HFFc6 (cell line): ENCODE measurements at places on chromosomes 4 and X.

- DNase-seq = no peak
Measured at GRCh38 chr4:16055471-16055870, 28.4 kb downstream of the PROM1 start.

DNA sequence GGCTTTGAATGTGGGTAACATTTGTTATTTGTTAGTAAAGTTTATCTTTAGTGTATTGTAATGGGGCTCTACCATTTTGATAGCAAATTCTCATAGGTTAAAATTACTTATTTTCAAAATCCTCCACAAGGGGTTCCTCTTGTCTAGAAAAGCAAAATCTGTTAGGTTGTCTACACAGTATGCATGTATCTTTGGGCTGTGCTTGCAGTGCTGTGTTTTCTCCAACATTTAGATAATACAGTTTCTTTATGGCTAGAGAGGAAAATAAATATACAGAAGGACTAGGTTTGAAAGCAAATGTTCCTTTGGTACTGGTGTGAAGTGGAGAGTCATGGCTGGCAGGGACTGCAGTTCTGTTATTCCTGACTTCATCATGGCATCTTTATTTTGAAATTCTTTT lies 40.3 kb downstream of the POLR2B start:
- DNase-seq = no peak

GRCh38 chr4:1019729-1020470 lies 8.5 kb downstream of the FGFRL1 start:
- DNase-seq = no peak

GRCh38 chr4:79585330-79585729 lies 177.3 kb upstream of the GK2 start:
- DNase-seq = no peak

DNA sequence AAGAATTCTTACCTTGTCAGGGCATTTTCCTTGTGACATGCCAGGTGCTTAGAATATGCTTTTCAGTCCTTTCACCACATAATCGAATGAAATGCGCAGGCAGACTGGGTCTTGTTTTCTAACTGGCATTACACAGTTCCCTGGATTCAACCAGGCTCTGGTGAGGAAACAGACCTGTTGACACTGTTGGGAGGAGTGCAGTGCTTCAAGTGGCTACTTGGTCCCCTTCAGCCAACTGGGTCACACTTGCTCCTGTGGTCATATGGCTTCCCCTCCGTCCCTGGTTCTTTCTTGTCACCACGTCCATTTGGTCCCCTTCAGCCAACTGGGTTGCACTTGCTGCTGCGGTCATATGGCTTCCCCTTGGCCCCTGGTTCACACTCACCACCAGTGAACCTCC lies 9.7 kb downstream of the SMIM20 start:
- no peak for DNase-seq

DNA sequence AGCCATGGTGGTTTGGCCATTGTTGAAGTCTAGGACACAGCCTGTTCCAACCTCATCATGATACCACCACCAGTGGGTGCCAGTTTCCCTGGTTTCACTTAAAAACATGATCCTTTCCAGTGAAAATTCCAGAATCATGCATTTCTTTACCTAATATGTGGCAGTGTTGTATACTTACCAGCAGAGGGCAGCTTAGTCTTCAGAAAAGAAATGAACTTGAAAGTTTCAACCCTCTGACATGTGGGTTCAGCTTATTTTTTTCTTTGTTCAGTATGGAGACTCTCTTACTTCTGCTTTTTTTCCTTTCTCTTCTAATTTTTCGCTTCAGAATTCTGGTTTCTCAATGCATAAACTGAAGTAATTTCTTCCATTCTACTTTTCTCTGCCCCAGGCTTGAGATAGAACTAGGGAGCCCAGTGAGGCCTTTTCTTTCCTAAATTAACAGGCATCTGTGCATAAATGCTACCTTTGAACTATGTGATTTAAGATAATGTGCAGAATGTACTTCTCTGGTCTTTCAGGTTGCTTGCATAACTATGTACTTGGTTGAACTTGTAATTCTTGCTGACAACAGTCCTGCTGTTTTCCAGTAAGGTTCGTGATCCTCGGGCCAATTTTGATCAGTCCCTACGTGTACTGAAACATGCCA lies 10.7 kb downstream of the LIAS start:
- DNase-seq = peak; percentile 88

GRCh38 chr4:68358988-68359387 lies 9.1 kb upstream of the YTHDC1 start:
- no peak for DNase-seq

DNA sequence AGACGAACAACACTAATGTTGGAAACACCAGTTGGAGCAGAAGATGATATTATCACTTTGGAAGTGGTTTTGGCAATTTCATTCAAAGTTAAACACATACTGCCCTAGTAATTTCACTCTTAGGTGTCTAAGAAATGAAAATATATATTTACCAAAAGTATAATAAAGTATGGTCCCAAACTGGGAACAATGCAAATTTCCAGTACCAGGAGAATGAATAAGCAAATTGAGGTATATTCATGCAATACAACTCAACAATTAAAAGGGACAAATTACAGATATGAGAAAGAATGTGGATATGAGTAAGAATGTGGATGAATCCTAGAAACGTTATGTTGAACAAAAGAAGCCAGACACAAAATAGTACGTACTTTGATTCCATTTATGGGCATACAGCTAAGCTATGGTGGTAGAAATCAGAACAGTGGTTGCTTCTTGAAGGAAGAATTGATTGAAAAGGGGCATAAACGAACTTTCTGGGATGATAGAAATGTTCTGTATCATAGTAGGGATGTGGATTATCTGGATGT lies 10.0 kb downstream of the ELMOD2 start:
- peak; percentile 56 for DNase-seq

- DNase-seq = no peak
Measured at GRCh38 chr4:177696438-177696966, 254.3 kb upstream of the AGA start.

DNA sequence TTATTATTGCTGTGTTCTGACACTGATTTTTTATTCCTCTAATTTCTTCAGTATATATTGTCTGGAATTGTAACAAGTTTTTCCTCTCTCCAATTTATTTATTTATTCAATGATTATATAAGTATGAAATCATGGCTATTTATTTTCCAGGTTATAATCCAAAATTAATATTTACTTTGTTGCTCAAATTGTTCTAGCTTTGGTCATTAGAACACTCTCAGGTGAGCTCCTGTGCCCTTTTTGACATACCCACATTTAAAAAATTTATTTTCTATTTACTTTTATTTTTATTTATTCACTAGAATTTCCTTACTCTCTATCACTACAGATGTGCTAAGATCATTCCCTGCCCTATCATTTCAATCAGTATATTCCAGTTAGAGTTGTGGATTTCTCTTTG lies 70.2 kb downstream of the PPP1R2C start:
- no peak for DNase-seq

GRCh38 chr4:61068745-61069144 lies 131.4 kb upstream of the ADGRL3 start:
- DNase-seq = no peak

GRCh38 chr4:10619855-10620254 lies 64.7 kb downstream of the CLNK start:
- DNase-seq = no peak

- no peak for DNase-seq
Measured at GRCh38 chr4:67204441-67204840, 340.9 kb downstream of the CENPC start.

GRCh38 chr4:98642991-98643426 lies 15.4 kb downstream of the TSPAN5 start:
- peak; percentile 69 for DNase-seq

GRCh38 chrX:41728125-41728524 lies 4.1 kb downstream of the GPR82 start:
- DNase-seq = no peak

GRCh38 chrX:135509885-135510284 lies 10.6 kb upstream of the INTS6L start:
- DNase-seq = no peak

GRCh38 chr4:146165840-146166239 lies 9.7 kb upstream of the LSM6 start:
- DNase-seq = peak; percentile 63

- DNase-seq = no peak
Measured at GRCh38 chr4:30429813-30430761, 290.1 kb upstream of the PCDH7 start.

DNA sequence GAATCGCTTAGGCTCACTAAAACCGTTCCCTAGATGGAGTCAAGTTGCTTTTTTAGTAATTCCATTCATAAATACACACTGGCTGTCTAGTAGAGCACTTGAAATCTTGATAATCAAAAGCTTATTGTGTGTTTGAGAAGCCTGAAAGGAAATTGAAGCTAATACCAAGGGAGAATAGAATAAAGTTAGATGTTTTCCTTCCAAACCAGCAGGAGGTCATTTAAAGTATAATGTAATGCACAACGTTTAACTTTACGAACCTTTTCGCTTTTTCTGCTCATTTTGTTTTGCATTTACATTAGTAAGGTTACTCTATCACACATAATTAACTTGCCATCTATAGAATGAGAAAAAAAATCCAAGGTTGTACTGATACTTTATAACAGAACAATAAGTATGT lies 440.9 kb downstream of the NKX6-1 start:
- no peak for DNase-seq

GRCh38 chr4:37243722-37244582 lies 591 bp upstream of the NWD2 start:
- DNase-seq = no peak

DNA sequence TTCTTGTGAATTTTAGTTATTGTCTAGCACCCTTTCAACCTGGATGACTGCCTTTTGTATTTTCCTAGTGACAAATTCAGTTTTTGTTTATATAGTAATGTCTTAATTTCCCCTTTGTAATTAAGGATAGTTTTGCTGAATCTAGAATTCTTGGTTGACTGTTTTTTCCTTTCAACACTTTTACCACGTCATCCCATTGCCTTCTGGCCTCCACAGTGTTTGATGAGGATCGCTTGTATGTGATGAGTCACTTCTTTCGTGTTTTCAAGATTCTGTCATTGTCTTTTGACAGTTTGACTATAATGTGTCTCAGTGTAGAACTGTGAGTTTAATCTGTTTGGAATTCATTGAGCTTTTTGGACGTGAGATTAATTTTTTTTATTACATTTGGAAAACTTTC lies 30.1 kb downstream of the KDM6A start:
- peak; percentile 26 for DNase-seq

- DNase-seq = no peak
Measured at GRCh38 chr4:115042496-115042895, 70.9 kb downstream of the NDST4 start.

DNA sequence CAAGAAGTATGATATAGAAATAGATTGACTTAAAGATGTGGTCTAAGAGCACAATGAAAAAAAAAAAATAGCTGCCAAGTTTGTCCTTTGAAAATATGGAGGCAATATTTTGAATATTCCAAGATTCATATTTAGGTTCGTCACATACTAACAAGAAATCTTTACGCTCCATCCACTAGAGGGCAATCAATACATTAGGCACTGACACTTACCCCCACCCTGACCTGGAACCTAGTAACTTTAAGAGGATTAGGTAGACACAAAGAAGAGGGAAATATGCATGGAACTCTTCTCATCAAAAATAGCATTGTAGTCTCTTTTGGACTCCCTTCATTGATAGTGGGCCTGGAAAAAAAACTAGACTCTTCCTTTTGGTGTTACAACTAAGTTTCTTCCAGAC lies 1108.1 kb downstream of the PCDH19 start:
- DNase-seq = no peak

DNA sequence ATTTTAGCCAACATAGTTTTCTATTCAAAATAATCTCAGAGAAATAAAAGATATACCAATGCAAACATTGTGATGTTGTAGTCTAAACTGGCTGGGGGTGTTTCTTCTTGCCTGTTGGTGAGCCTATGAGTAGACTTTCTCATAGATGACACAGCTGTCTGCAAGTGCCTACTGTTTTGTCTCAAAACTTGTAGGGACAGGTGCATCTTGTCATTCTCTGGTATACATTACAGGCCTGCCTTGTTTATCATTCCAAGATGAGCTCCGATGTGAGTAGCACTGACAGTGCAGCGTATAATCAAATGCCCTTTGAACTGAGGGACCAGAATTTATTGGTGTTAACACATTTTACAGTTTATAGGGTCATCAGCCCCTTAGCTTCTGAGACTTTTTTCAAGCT lies 353.8 kb downstream of the PRDM5 start:
- no peak for DNase-seq

- no peak for DNase-seq
Measured at GRCh38 chrX:148755111-148755510, 254.7 kb downstream of the AFF2 start.

DNA sequence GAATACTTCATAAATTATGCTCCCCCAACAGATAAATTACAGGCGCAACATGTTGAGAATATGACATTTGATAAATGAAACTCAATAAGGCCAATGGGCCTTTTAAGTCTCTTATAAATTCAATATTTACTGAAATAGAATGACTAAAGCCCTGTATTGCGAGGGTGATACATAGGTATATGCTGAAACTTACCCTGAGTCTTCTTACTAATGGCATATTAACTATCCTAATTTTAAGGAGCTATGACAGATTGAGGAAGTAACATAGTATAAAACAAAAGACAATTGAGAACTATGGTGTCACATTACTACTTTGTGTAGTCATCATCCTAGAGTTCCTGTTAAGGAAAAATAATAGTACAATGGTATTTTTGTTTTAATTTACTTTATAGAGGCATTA lies 440.7 kb downstream of the IL15 start:
- DNase-seq = no peak

DNA sequence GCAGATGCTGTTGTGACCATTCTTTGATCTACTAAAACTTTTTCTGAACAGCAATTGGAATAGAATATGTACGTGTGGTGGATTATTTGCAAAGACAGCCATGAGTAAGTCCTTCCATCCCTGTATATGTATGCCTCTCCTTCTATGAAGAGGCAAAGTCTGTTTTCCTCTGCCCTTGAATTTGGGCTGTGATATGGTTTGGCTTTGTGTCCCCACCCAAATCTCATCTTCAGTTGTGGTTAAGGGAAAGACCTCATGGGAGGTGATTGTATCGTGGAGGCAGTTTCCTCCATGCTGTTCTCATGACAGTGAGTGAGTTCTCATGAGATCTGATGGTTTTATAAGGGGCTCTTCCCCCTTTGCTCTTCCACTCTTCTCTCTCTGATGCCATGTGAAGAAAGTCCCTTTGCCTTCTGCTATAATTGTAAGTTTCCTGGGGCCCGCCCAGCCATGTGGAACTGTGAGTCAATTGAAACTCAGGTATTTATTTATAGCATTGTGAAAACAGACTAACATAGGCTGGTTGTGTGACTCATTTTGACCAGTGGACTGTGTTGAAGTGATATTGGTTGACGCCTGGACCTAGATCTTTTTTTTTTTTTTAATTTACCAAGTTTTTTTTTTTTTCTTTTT lies 108.3 kb upstream of the CAMK2D start:
- peak; percentile 55 for DNase-seq

DNA sequence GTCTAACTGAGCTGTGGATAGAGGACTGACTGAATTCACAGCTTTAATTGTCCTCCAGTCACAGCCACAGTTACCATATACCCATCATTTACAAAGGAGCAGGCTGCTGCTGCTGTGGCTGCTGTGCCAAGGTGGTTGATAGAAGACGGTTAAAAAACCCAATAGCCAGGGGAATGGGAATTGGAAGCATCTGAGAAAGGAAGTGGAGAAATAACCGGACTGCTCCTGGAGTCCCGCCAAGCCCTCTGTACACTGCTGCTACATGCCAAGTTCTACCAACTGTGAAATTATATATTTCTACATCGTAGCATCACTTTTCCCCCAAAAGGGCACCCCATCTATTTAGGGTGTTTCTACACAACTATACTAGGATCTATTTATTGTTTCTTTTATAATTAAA lies 279.7 kb upstream of the ARX start:
- DNase-seq = no peak
